SIG-M5 (cell line): ENCODE measurements at places on chromosomes 2 and 18.

GRCh38 chr2:219404291-219404910, 13.8 kb upstream of the DES start:
- no peak for DNase-seq

DNA sequence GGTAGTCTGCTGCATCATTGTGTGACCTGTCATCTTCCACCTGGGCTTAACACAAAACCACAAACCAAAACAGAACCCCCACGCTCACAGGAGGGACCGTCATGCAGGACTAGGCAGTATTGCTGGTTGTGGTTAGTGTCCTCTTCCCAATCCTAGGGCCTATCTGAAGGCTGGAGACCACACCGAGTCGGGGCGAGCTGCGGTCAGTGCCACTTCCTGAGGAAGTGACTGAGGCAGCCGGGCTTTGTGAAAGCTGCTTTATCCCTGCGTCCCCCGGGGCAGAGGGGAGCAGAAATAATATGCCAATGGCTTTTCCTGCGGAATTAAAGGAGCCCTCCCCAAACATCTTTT, 22.9 kb downstream of the ZNF532 start:
- no peak for DNase-seq

DNA sequence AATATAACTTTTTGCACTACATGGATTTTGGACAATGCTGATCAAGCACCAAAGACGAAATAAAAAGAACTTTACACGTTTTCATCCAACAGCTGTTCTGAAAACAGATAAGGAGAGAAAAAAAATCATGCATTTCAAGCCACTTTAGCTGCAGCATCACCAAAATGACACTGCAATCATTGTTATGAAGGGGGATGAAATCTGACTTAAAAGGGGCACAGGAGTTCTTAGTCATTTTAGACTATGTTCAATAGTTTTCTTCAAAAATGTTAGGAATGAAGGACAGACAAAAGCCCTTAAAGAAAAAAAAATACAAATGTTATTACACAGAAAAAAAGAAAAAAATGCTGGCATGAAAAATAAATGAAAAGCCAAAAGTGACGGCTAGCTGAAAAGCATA, 71.2 kb downstream of the CUL3 start:
- no peak for DNase-seq

DNA sequence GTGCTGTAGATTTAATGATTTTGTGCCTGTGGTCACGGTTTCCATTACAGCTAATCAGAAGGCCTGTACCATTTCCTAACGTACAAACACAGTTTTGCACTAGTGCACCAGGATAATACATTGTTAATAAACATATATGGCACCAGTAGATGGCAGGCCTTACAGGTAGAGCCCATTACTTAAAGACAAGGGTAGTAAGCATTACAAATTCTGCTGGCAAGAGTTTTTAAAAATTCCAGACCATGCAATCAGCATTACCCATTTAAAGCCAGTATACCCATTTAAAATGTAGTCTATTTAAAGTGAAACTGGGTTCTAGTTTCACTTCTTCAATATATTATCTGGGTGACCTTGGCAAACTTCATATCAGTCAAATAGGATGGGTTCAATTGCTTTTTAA, 224.2 kb downstream of the NUP35 start:
- DNase-seq, result no peak

DNA sequence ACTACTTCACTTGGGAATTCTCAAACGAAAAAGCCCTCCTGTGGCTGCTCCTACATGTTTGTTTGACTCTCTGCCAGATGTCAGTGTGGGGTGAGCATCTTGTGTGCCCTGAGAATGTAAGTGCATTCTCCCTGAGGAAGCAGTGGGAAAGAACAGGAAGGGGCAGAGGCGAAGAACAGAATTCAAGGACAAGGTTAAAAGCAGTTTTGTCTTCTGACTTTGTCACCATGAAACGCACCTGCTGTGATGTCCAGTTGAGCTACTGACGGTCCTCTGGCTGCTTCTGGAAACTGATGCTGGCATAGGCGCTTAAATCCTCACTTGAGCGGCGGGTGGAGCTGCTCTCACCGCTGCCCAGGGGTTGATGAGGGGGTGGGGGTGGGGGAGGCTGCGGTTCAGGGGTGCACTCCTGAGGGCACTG, 4.9 kb downstream of the IRS1 start:
- DNase-seq, result no peak

DNA sequence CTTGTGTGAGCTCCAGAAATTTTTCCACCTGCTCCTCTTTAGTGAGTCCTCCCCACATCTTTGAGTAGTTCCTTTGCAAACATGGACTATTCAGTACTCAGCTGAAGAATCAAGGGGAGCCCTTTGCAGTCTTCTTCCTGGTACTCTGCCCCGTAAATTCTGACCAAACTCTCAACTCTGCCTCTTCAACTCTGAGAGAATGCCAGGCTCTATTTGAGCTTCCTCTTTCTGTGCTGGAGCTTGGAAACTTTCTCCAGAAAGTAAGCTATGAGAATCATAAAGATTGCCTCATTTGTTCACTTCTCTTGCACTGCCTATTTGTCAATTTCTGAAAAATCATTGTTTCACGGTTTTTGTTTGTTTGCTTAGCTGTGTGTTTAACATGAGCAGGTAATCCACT, 7.4 kb upstream of the STAT4 start:
- no peak for DNase-seq

DNA sequence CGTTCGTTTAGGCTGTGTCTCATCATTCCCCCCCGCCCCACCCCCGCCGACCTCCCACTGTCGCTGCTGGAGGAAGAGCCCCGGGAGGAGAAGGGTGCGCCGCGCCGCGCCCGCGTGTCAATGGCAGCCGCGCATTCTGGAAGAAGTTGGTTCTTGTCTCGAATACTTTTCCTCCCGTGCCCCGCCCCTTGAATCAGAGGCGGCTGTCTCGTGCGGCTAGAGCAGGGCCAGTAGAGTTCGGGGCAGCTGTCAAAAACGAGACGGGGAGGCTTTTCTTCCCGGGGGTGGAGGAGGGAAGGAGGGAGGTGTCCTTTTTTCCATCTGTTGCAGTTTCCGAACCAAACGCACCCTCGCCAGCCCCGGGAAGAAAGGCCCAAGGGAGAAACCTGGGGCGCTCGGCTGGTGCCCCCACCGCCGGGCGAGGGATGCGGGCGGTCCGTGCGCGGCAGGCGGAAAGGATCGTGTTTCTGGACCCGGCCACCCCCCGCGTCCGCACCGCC, 410 bp upstream of the TGIF1 start:
- no peak for DNase-seq

- no peak for DNase-seq
Observed at GRCh38 chr2:127081826-127082633, 24.9 kb downstream of the BIN1 start.

GRCh38 chr2:86238354-86238753, 39.1 kb downstream of the MRPL35 start:
- no peak for DNase-seq

DNA sequence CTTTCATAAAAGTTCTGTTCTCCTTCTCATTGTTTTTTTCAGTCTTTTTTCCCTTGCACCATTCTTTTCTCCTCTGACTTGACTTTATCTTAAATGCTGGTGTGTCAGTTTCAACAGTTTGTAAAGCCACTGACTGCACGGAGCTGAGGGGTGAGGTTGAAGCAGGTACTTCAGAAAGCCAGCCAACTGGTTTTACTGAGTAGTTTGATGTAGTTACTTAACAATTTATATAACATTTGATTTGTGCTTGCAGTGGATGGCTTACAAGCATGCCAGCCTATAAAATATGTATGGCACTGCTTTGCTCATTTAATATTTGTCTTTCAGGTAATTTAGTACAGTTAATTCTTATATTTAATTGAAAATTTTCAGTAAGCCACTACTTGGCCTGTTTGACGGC, 55.4 kb downstream of the FAM171B start:
- no peak for DNase-seq

DNA sequence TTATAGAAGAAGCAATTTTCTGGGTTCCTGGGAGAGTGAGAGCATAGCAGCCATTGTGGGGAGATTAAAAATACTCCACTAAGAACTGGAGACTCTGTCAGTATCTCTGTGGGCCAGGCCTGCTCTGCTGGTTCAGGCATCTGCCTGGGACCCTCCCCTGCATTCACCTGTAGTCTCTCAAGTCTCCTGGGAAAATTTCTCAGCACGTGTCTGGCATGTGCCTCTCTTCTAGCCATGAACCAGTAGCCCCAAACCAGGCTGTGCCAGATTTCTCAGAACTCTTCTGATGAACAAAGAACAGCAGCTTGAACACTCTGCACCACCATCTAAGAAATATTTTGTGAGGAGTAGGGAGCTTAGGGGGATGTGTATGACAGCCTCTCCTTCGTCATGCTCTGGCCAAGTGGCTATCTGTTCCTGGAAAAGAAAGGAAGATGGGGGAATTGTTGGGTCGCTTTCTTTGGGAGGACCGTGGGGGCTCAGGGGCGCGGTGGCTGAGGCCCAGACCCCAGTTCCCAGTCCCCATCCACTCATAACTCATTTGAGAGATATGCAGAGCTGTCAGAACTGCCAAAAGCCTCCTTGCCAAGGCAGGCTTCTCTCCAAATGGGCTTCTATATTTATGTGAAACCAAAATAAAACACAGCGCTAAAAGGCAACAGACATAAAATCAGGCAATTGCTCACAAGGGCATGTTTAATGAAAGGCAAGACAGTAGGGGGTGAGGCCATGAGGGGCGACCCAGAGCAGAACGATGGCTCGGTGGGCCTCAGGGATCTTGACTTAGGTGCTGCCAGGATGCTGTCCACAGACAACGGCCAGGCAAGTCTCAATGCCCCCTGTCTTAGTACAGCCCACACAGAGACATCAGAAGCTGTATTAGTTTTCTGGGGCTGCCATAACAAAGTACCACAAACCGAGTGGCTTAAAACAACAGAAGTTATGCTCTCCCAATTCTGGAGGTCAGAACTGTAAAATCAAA, 114.7 kb upstream of the TNP1 start:
- no peak for DNase-seq

DNA sequence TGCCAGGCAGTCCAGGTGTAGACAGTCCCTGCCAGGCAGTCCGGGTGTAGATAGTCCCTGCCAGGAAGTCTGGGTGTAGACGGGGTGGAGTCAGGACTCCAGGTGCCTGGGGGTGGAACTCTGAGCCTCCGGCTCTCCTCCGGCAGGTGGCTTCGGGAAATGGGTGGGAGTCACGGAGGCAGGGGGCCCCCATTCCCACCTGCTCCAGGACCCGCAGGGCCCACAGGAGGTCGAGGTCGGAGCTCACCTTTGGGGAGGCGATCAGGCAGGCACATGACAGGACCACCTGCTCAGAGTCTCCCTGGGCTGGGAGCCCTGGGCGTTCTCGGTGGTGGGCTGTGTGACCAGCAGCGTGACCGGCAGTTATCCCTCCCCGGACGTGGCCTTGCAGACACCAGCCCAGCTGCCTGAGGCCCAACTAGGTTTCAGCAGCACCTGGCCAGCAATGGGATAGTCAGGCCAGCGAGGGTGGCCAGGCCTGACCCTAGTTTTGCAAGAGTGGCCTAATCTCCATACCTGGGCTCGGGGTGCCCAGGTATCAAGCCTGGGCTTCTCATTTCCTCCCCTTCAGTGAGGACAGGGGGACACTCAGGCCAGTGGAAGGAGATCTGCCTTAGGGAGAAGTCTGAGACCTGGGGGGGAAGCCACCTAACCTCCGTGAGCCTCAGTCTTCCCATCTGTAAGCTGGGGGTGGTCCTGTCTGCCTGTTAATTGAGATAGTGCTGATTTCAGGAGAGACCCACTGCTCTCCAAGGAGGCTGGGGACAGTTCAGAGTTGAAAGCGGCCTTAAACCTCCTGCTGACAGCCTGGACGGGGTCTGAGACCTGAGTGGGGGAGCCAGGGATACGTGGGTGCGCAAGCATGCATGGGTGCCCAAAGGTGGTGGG, 13.2 kb downstream of the GPC1 start:
- DNase-seq, result no peak

DNA sequence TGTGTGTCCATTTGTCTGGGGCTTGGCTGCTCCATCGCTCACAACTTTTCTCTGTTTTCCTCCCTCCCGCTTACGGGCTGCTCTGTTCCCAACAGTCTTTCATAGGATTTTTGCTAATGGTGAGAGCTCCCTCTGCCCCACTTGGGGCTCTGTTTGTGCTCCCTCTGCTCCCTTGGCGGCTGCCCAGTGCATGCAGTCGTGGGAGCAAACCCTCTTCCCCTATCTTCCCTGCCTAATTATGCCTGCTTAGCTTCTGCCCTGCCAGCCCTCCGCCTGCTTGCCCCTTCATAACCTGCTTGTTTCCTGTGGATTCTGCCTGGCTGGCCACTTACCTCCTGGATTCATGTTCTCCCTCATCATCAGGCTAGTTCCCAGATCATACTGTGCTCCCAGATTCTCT, 6.6 kb upstream of the KRTCAP3 start:
- DNase-seq, result no peak
